ENCODE measurements at places on chromosomes 1 and 21.

DNA sequence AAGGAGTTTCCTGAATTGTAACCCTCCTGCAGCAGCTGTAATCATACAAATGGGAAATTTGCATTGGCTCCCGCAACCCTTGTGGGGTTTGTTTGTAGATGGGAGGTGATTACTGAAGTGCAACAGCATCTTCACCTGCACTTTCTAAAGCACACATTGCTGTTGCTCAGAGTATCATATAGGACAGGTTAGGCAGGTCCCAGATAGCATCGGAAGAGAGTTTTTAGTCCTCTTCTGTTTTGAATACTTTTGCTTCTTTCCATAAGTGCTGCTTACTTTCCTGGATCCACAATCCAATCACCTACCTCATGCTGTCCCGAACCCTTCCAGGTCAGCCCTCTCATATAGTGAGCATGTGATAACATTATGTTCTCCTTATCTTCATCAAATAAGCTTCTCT lies 300.4 kb downstream of the PTPRC start:
- no peak overlapping the region for H3K27ac ChIP-seq
- no peaks in the 10 kb centered on the region for H3K36me3 ChIP-seq
- DNase-seq: no peak

DNA sequence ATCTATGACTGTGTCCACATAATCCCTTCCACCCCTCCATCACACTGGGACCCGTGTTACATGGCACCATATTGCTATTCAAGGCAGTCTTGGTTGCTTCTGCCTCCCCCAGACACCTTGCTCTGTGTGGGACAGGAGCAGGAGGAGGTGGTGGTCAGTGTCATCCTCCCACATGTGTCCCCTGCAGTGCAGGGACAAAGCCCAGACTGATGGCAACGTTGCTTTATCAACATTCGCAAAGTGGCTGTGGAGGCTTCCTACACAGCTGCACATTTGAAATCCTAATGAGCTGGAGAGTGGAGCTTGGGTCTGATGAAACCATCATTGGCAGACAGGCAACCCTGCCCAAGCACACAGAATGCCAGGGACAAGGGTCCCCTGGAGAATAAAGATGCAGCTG lies 26.2 kb downstream of the TRIM67 start:
- H3K4me3 ChIP-seq: no peak overlapping the region
- no peaks in the 10 kb centered on the region for H3K36me3 ChIP-seq
- no peaks in the 10 kb centered on the region for H3K4me1 ChIP-seq
- DNase-seq: no peak

- no peak overlapping the region for H3K4me3 ChIP-seq
- no peaks in the 10 kb centered on the region for H3K36me3 ChIP-seq
- H3K27me3 ChIP-seq: no peaks in the 10 kb centered on the region
- H3K4me1 ChIP-seq: peaks cover 6% of the 10 kb centered on the region
These were observed 8.1 kb downstream of the MTF1 start for GRCh38 chr1:37851262-37851661.

GRCh38 chr1:41657679-41658295 lies 173.3 kb upstream of the EDN2 start:
- no peaks in the 10 kb centered on the region for H3K36me3 ChIP-seq
- H3K27ac ChIP-seq: no peak overlapping the region
- no peaks in the 10 kb centered on the region for H3K27me3 ChIP-seq
- peaks cover 38% of the 10 kb centered on the region for H3K4me1 ChIP-seq
- H3K4me3 ChIP-seq: no peak overlapping the region

GRCh38 chr1:245609354-245610150 lies 454.8 kb downstream of the KIF26B start:
- no peak overlapping the region for H3K27ac ChIP-seq
- H3K4me1 ChIP-seq: no peaks in the 10 kb centered on the region
- no peak overlapping the region for H3K4me3 ChIP-seq
- no peaks in the 10 kb centered on the region for H3K27me3 ChIP-seq
- no peaks in the 10 kb centered on the region for H3K36me3 ChIP-seq
- no peak for DNase-seq

- H3K36me3 ChIP-seq: no peaks in the 10 kb centered on the region
- H3K27ac ChIP-seq: no peak overlapping the region
- H3K4me3 ChIP-seq: no peak overlapping the region
- no peaks in the 10 kb centered on the region for H3K27me3 ChIP-seq
- no peaks in the 10 kb centered on the region for H3K4me1 ChIP-seq
These were observed 5.2 kb upstream of the LRRC53 start for GRCh38 chr1:74517599-74518051.

DNA sequence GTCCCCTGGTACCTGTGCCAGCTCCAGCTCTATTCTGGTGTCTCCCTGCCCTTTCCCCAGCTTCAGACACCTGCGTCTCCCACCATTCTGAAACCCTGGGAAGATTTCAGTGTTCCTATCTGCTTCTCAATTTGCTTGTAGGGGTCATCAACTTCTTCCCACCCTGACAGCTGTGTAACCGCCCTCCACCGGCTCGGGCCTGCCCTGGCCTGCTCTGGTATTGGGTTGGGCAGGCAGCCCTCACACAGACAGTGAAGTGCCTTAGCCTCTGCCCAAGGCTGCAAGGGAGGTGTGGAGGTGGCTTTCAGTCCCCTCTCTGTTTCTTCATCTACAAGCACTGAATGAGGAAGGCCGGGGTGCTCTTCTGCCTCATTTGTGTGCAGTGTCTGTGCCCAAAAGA lies 97.2 kb downstream of the LAMC2 start:
- no peaks in the 10 kb centered on the region for H3K36me3 ChIP-seq
- H3K4me1 ChIP-seq: no peaks in the 10 kb centered on the region
- no peak overlapping the region for H3K27ac ChIP-seq
- peaks cover 13% of the 10 kb centered on the region for H3K27me3 ChIP-seq
- H3K4me3 ChIP-seq: no peak overlapping the region
- DNase-seq: no peak

DNA sequence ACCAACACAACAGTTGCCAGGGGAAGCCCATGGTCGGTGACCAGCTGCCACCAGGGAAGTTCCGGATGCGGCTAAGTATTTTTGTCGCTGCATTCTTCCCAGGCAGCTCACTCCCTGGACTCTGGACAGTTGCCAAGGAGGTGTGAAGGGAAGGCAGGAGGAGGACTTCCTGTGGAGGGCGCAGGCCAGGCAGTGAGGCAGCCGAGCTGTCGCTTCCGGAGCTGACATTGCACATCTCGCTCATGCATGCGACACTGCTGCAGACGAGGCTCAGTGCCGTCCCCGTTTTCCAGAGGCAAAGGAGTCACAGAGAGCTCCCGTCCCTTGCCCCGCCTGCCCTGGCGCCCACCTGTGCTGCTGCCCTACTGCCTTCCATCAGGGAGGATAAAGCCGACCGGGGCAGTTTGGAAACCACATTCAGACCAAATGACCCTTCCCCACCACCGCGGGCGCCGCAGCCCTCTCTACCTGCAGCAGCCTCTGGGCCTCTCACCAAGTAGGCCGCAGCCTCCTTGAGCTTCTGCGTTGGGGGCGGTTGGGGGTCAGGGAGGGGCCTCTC lies 81.4 kb downstream of the NENF start:
- no peak for DNase-seq
- H3K27ac ChIP-seq: no peak overlapping the region

- peaks cover 10% of the 10 kb centered on the region for H3K27me3 ChIP-seq
- no peaks in the 10 kb centered on the region for H3K36me3 ChIP-seq
- DNase-seq: no peak
- no peak overlapping the region for H3K27ac ChIP-seq
- H3K4me1 ChIP-seq: peaks cover 3% of the 10 kb centered on the region
- H3K4me3 ChIP-seq: no peak overlapping the region
These were observed 2.0 kb downstream of the KCNE2 start for GRCh38 chr21:34365809-34366208.

DNA sequence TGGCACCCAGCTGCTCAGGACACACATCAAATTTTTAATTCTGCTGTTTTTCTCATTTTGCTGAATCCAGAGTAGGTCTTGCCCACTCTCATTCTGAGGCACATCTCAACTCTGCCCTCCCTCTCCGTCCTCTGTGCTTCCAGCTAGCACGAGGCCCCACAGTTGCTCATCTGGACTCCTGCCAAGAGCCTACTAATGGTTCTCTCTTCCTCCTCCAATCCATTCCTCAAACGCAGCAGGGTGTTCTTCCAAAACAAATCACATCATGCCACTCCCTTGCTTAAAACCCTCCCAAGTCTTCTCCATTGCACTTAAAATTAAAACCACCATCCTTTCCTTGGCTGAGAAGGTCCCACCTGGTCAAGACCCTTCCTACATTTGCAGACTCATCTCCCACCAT lies 49.8 kb upstream of the SCAF4 start:
- no peaks in the 10 kb centered on the region for H3K4me1 ChIP-seq
- no peak for DNase-seq
- no peaks in the 10 kb centered on the region for H3K36me3 ChIP-seq
- peaks cover 2% of the 10 kb centered on the region for H3K27me3 ChIP-seq
- no peak overlapping the region for H3K4me3 ChIP-seq

DNA sequence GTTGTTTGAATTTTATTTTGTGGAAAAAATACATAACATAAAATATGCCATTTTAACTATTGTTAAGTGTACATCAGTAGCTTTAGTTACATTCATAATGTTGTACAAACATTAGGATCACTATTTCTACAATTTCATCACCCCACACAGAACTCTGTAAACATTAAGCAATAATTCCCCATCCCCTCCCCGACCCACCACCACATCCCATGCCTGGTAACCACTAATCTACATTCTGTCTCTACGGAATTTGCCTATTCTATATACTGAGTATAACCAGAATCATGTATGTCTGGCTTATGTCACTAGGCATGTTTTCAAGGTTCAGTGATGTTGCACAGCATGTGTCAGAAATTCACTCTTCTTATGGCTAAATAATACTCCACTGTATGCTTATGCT lies 47.7 kb downstream of the CDC42BPA start:
- peaks cover 2% of the 10 kb centered on the region for H3K27me3 ChIP-seq
- DNase-seq: no peak
- no peak overlapping the region for H3K4me3 ChIP-seq
- no peaks in the 10 kb centered on the region for H3K36me3 ChIP-seq
